ENCODE measurements at places on chromosomes 3 and 15. TPM values are rescaled to one million over a fixed set of nuclear protein-coding genes. Genes with fewer than 3 reads are reported as not detected.

The SMAD6 gene
- total RNA-seq, result 0.31 TPM

The SLC27A2 gene
- 33.5 TPM for total RNA-seq

The CHRNA5 gene
- total RNA-seq, result 3.1 TPM

The SLC4A7 gene
- 39.1 TPM for total RNA-seq

The LMOD3 gene
- not detected for total RNA-seq

The SLCO3A1 gene
- total RNA-seq, result 8.2 TPM

The CRYBG3 gene
- total RNA-seq, result 3.4 TPM

The CELSR3 gene
- 17.4 TPM for total RNA-seq

The UACA gene
- 1.9 TPM for total RNA-seq

The PLXNA1 gene
- 5.2 TPM for total RNA-seq

The SOX14 gene
- total RNA-seq, result not detected

The GXYLT2 gene
- 0.26 TPM for total RNA-seq

The SUSD5 gene
- total RNA-seq, result not detected

The HAUS2 gene
- total RNA-seq, result 43.6 TPM

The EOMES gene
- total RNA-seq, result 7.2 TPM
